ENCODE measurements at places on chromosomes 16 and 17.

DNA sequence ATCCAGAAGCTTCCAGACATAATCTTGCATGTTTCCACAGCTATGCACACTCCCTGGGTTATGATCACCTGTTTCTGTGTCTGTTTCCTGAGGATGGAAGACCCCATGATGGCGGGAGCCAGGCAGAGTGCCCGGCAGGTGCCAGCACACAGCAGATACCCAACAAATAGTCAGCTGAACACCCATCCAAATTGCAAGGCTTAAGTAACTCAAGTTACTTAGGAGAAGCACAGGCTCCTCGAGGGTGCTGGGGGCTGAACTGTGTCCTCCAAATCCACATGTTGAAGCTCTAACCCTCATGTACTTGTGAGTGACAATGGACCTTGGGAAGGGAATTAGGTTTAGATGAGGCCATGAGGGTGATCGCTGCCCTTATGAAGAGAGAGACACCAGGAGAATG lies 79.5 kb upstream of the DOC2B start:
- no peak for DNase-seq

- no peak for DNase-seq
Measured at GRCh38 chr17:1793447-1793806, 31.6 kb downstream of the SERPINF1 start.

GRCh38 chr16:70685938-70686375 lies at the start of gene MTSS2:
TSS of gene MTSS2 (minus strand) at chr16:70686053. CDS start at chr16:70685791, 262 bp downstream.
- peak; percentile 83 for DNase-seq

- DNase-seq: no peak
Measured at GRCh38 chr16:86317813-86318650, 192.3 kb upstream of the FOXF1 start.

GRCh38 chr16:80596507-80597207 lies 55.9 kb downstream of the DYNLRB2 start:
- no peak for DNase-seq

- DNase-seq: no peak
Measured at GRCh38 chr16:89034971-89035668, 58.1 kb upstream of the CBFA2T3 start.

DNA sequence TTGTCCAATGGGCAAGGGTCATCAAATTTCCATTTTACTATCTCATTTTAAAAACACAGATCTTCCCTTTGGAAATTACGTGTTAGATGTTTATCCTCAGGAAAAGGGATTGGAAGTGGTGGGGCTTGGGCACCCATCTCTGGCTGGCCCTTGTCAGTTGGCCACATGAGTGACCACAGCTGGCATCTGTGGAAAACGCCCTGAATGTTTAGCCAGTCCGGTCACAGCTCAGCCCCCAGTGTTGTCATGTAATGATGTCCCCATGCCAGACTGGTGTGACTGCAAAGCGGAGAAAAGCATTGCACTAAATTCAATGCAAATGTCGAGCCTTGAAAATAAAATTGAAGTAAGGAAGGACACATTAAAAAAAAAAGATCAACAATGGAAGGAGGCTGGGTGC lies 53.0 kb downstream of the TMC6 start:
- DNase-seq: no peak

GRCh38 chr17:32484628-32485027 lies 2.2 kb upstream of the CDK5R1 start:
- no peak for DNase-seq

DNA sequence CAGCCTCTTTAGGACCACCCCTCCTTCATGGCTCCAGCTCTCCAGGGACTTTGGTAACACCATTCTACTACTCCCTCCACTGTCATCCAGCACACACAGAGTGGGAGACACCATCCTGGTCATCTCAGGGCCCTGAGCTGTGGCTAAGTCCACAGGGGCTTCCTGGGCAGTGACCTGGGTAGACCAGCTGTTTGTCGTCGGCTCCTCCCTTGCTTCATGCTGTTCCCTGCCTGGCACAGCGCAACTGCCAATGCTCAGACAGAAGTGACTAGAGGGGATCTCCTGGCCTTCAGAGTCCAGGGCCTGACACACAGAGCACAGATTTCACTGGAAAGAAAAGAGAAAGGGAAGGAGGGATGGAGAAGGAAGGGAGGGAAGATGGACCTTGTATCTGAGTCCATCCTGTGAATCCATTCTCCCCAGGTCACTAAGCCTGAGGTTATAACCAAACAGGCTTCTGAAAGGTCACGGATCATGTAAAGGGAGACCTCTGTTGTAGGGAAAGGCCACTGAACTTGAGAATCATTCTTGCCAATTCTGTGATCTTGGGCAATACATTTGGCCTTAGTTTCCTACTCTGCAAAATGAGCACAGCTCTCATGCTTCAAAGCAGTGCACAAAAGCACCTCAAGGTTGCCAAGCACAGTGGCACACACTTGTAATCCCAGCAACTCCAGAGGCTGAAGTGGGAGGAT lies 18.5 kb upstream of the PHB1 start:
- DNase-seq: no peak

GRCh38 chr17:45341533-45342158 lies 24.8 kb upstream of the MAP3K14 start:
- peak; percentile 91 for DNase-seq

- DNase-seq: no peak
Measured at GRCh38 chr17:21146362-21147015, 19.7 kb downstream of the DHRS7B start.

- DNase-seq: no peak
Measured at GRCh38 chr16:64957246-64957645, 164.6 kb downstream of the CDH11 start.

- peak; percentile 93 for DNase-seq
Measured at GRCh38 chr17:45345554-45346215, 28.9 kb upstream of the MAP3K14 start.

GRCh38 chr16:85286951-85287814 lies 174.9 kb upstream of the CIBAR2 start:
- peak; percentile 7 for DNase-seq

DNA sequence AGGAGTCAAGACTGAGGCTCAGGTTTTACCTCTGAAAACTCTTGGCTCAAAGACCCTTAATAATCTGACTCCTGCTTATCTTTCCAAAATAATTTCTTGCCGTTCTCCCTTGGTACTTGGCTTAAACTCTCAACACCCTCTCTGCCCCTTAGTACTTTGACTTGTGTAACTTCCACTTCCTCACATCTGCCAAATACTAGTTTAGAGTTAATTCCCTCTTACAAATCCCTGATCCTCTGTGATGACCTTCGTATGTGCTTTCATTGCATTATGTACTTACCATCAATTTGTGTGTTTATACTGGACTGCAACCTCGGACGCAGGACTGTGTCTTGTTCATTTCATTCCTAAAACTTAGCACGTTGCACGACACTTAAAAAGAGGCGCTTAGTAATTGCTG lies 35.2 kb downstream of the ZNF207 start:
- DNase-seq: no peak

DNA sequence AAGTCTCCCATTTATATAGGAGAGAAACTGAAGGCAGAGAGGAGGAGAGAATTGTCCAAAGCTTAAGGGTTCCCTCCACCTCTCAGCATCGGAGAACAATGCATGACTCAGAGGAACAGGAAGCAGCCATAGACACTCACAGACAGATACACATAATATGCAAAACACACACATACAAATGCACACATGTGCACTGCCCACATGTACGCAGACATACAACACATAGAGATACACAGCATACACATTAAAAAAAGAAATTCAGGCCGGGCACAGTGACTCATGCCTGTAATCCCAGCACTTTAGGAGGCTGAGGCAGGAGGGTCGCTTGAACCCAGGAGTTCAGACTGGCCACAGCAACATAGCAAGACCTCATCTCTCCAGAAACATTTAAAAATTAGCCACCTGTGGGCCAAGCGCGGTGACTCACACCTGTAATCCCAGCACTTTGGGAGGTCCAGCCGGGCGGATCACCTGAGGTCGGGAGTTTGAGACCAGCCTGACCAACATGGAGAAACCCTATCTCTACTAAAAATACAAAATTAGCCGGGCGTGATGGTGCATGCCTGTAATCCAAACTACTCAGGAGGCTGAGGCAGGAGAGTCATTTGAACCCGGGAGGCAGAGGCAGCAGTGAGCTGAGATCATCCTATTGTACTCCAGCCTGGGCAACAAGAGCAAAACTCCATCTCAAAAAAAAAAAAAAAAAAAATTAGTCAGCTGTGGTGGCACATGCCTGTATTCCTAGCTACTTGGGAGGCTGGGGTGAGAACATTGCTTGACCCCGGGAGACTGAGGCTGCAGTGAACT lies 11.3 kb downstream of the ERAL1 start:
- DNase-seq: peak; percentile 75

DNA sequence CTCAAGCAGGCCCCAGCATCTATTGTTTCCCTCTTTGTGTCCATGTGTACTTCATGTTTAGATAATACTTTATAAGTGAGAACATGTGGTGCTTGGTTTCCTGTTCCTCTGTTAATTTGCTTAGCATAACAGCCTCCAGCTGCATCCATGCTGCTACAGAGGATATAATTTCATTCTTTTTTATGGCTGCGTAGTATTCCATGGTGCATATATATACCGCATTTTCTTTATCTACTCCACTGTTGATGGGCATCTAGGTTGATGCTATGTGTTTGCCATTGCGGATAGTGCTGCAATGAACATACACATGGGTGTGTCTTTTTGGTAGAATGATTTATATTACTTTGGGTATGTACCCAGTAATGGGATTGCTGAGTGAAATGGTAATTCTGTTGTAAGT lies 31.4 kb upstream of the SCNN1B start:
- no peak for DNase-seq

- peak; percentile 68 for DNase-seq
Measured at GRCh38 chr17:15462976-15463772, 4.2 kb downstream of the CDRT4 start.

- peak; percentile 84 for DNase-seq
Measured at GRCh38 chr16:80614908-80615671, 74.3 kb downstream of the DYNLRB2 start.

- peak; percentile 82 for DNase-seq
Measured at GRCh38 chr17:7296189-7296861, 1.9 kb upstream of the YBX2 start.

- DNase-seq: peak; percentile 27
Measured at GRCh38 chr16:4261557-4262172, 11.2 kb downstream of the TFAP4 start.

DNA sequence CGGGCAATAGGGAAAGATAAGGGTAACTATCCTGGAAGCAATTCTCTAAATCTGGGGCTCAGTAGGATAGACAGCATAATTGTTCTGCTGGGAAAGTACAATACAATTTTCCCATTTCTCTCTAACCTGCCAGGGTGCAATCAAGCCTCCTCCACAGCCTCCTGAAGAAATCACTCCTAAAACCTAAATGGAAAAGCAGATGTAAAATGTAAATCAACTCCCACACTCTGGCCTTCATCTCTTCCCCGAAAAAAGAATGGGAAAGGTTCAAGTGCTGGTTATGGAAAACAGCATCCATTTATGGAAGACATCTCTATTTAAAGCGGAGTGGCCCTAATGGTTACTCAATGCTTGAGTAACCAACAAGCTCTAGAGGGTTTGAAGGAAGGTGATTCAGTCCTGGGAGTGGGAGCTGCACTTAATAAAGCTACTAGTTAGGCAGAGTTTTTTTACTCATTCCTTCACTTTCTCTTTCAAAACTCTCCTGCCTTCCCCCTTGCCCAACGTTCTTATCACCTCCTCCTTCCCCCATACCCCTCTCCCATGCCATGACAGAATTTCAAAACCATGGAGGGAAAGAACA lies 5.1 kb downstream of the MMD start:
- peak; percentile 81 for DNase-seq

- DNase-seq: no peak
Measured at GRCh38 chr16:68756239-68756915, 19.3 kb downstream of the CDH1 start.

DNA sequence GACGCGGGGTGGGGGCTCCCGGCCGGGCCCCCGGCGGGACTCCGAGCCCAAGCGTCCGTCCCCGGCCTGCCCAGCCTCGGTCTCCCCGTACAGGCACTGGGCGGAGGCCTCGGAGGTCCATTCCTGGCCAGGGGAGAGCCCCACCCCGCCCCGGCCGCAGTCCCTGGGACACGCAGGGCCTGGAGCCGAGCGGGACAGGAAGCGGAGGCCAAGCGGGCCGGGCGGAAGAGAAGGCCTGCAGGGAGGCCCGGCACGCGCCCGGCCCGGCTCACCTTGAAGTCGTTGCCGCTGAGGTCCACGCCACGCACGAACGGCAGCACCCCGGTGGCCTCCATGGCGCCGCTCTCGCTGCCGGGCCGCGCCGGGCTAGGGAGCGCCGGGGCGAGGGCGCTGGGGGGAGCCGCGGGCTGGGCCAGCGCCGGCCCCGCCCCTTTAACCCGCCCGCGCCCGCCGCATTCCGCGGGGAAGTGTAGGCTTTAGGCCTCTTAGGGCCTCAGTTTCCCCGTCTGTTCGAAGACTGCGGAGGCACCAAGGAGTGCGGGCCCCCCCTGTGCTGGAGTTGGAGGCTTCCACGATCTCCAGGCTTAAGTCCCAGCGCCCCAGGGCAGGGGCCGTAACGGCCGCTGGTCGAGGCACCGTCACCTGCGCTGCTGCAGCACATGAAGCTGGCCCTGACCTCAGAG lies at the start of gene FLII:
TSS of gene FLII (minus strand) at position 383 of the 683 bp plus-strand sequence. CDS start at position 335, 48 bp downstream.
- DNase-seq: peak; percentile 17

GRCh38 chr17:2380950-2381649 lies 19.8 kb downstream of the MNT start:
- no peak for DNase-seq

Data from fibroblast of pulmonary artery (primary cell).